ENCODE measurements at places on chromosomes 6 and 20.

DNA sequence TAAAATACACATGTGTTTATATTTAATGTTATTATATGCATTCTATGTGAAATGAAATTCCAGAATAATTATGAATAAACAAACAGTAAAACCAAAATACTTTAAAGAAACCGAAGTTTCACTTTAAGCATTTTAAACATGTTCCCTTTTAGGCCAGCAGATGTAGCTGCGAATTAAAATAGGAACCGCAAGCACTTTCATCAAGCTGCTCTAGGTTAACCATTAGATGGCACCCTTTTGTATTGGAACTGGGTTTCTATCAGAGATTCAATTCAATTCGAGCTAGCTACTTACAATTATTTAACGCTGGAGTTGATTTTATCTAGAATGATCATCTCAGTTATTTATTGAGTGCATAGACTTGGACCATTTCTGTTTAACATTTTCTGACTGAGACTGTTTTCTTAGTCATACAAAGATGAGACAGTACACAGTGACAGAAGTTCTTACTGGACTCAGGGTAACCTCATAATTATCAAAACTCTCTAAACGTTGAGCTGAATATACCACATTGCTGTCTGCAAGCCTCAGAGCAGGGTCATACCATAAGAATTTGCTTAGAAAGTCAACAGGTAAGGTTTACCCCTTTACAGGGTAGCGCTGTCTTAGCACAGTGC, 8.5 kb downstream of the TMEM242 start:
- DNase-seq: peak; percentile 10

- no peak for DNase-seq
Measured at GRCh38 chr20:1427457-1428054, 34.7 kb upstream of the FKBP1A start.

DNA sequence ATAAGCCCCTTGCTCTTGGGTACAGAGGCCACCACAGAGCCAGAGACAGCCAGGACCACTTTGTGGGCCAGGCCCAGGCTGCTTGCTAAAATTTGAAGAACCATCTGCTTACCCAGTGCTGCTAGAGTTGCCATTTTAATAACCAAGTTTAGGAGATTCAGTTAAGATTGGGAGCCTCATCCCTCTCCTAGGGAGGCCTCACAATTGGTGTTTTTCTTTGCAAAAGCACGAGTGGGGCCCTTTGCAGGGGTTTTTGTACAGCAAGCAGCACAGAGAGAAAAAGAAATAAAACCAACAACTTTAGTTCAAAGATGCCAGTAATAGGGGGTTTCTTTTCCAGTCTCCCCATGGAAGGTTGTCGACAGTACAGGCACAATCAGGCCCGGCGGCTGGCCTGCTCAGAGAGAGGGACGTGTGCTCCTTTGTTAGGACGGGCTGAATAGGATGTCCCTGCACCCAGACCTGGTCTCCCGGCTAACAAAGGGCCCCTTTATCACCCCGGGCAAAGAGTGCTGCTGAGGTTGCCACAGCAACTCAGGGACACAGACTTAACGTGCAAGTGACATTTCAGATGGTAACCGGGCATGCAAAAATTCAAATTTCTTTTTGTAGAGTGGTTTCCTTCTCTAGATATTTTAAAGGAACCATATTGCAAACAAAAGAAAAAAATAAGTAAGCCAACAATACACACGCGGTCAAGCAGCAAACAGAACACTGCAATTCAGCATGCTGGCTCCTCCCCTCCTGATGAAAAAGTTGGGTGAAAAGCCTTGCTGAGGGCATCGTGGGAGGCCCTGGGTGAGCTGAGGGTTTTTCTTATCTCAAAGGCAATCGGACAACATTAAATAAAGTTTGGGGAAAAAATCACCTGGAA, 10.5 kb upstream of the TOX2 start:
- no peak for DNase-seq

DNA sequence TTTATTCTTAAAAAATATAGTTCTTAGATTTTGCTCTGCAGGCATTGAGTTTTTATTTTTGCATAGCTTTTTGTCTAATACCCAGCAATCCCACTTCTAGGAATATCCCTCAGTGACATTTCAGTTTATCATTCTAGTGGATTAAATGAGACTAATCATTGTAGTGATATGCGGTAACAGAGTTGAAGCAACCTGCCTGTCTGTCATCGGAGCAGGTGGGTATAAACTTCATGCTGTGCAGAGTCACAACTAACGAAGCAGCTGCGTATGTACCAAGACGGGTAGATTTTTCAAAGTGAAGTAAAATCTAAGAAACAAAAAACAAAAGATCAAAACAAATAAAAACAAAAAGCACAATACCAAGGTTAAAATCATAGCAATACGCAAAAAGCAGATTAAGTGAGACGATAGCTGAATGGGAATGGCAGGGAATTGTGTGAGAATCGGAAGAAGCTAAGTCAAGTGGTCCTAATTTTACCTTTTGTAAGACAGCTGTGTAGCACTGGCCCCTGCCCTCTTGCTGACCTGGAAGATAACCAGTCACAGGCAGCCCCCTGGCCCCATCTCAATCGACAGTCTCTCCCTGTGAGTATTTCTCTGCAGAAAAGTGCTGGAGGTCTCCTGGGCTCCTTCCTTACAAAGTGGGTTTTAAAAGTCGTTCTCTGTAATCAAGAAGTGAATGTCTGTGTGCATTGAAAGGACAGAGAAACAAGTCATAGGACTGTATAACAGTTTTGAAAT, 169.2 kb downstream of the OR2B2 start:
- no peak for DNase-seq

- no peak for DNase-seq
Measured at GRCh38 chr20:62624719-62625453, 17.4 kb upstream of the SLCO4A1 start.

DNA sequence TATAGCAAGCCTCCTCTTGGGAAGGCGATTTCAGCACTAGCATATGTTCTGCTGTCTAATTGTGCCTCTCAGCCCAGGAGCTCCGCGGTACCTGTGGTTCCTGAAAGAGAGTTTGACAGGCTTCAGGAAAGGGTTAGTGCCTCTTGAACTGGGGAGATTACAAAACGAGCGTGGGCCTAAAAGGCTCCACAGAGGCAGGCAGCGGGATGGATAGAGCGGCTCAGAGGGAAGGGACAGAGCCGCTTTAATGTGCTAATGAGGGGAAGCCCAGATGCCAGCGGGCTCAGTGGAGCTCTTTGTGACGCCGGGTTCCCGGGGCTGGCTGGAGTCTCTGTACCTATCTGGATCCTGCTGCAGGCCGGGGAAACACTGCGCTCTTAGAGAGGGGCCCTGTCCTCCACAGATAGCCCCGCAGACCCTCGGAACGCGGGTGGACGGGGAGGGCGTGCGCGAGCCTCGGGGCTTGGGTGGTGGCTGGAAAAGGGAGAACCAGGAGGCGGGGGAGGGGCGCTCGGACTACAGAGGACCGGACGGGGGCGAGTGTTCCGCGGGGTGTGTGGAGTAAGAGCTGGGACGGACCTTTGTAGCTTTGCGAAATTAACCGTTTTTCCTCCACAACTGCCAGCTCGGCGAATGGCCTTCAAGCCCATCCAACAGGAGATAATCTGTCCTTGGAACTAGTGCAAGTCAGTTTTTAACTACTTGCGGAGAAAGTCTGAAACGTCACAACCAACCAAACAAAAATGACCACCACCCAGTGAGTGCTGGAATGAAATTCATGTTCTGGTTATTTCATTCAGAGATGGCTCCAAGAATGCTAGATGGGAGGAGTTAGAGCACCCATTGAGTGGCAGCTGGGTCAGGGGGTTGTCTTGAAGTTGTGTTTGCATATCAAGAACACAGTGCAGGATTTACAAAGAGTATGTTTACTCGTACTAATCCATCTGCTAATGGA, 13.0 kb downstream of the SLC35F1 start:
- no peak for DNase-seq

GRCh38 chr6:148379966-148380713, 37.5 kb downstream of the SASH1 start:
- DNase-seq: no peak

GRCh38 chr20:57281900-57282299, 15.5 kb upstream of the BMP7 start:
- no peak for DNase-seq

DNA sequence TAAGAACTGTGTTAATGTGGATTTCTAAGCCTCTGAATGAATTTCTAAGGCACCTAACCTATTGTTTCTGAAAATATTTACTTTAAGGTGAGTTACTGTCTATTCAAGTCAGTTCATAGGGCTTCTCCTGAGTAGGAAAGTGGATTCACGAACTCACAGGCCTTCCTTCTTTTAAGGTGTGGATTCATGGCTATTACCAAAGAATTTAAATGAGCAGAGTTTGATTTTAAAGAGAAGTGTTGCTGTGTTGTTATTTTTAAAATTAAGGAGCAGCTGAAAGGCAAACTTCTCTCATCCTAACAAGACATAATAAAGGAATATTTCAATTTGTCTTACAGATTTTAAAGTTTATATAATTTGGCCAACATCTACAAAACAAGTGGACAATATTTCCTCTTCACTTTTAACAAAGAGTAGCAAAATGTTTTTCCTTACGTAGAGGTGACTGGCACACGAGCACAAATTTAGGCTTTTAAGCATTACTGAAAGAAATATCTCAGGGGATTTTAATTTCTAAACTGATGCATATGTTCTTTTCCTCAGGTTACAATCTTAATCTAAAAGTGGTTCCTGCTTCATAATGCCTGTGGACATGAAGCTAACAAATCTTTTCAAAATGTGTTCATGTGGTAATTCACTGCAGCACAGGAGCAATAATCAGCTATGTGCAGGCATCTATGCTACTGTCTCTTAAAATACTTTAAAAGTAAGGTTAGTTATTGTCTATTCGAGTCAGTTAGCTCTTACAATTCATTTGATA, 602 bp upstream of the TSPYL4 start:
- DNase-seq: no peak

GRCh38 chr20:1757606-1758512, 100.3 kb upstream of the SIRPG start:
- DNase-seq: no peak

DNA sequence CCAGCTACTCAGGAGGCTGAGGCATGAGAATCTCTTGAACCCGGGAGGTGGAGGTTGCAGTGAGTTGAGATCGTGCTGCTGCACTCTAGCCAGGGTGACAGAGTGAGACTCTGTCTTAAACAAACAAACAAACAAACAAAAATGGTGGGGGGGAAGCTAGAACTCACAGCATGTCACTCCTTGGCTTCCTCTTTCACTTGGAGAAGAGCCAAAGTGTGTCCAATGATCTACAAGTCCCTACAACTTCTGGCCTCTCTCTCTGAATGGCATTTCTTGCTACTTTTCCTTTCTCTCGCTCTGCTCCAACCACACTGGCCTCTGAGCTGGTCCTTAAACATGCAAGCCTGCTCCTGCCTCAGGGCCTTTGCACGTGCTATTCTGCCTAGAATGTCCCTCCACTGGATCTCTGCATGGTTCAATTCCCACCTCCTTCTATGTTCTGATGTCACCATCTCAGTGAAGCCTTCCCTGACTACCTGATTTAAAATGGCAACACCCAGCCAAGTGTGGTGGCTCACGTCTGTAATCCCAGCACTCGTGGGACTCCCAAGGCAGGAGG, 8.1 kb downstream of the TLDC2 start:
- no peak for DNase-seq

DNA sequence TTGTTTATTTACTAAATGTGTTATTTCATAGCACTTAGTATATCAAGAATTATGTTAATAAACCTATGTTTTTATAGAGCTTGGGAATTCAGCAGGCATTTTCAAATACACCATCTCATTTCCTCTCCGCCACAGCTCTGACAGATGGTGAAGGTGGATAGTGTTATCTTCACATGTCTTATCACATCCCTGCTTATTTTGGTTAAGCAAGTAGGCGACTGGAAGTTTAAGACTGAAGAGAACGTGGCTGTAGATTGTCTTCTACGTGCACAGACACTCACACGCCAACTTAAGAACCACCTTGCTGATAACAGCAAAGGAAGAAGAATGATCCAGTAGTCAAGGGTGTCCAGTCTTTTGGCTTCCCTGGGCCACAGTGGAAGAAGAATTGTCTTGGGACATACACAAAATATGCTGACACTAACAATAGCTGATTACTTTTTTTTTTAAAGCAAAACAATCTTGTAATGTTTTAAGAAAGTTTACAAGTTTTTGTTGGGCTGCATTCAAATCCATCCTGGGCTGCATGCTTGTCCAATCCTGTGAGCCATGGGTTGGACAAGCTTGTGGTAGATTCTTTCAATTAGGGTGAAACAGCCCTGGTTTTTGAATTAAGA, 43.3 kb upstream of the SCGN start:
- DNase-seq: no peak

GRCh38 chr6:5898102-5898501, 108.6 kb downstream of the NRN1 start:
- no peak for DNase-seq

DNA sequence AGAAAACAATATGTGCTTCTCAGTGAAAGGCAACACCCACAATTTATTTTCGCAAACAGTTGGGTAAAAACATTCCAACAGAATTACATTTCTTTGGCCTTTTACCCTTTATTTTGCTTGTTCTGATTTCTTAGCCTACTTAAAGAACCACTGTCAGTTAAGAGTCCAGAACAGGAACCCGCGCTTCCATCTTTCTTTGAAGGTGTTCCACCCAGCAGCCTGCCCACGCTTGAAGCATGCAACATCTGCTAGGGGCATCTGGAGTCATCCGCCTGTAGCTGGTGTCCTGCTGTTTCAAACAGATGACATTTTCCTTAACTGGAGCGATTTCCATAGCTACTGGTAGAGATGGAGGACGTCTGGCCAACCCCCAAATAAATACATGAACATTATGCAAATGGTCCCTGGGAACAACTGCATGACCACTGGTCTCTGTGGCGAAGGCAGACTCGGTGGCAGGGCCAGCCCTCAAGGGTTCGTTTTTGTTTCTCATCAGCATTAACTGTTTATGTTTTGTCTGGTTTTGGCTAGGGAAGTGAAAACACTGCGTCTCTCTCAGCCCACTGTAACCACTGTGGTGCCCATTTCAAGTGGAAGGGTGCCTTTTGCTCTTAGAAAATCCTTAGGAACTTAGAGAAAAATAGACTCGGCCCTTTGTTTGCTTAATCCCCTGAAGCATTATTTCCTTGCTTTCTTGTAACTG, 51.6 kb downstream of the LAMA4 start:
- DNase-seq: no peak

DNA sequence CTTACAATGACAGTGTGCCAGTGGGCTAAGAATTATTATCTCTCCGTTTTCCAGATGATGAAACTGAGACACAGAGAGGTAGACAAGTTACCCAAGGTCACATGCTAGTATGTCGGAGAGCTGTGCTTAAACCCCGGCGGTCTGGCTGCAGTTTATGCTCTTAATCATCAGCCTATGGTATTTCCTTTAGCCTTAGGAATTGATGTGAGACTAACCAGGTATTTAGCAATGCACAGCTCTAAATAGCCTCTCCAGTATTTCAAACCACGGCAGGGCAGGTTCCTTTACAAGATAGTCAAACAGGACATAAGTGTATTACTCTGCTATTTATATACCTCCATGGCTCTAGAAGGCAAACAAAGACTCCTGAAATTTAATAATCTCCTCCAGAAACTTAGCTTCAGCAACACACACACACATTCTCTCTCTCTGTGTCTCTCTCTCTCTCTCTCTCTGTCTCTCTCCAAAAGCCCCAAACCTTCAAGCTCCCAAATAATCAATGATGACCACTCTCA, 142.0 kb upstream of the ZNF217 start:
- no peak for DNase-seq

GRCh38 chr20:60837173-60837770, 414.8 kb upstream of the CDH4 start:
- no peak for DNase-seq

GRCh38 chr6:75334266-75335040, 49.9 kb upstream of the TMEM30A start:
- no peak for DNase-seq

GRCh38 chr6:2734488-2735166, 16.1 kb downstream of the MYLK4 start:
- no peak for DNase-seq

GRCh38 chr6:112191509-112192020, 62.8 kb downstream of the LAMA4 start:
- DNase-seq: no peak

- DNase-seq: no peak
Measured at GRCh38 chr6:38221251-38221650, 401.7 kb downstream of the ZFAND3 start.
